ENCODE measurements at places on chromosomes 4 and X. TPM values are rescaled to one million over a fixed set of nuclear protein-coding genes. Genes with fewer than 3 reads are reported as not detected.

DNA sequence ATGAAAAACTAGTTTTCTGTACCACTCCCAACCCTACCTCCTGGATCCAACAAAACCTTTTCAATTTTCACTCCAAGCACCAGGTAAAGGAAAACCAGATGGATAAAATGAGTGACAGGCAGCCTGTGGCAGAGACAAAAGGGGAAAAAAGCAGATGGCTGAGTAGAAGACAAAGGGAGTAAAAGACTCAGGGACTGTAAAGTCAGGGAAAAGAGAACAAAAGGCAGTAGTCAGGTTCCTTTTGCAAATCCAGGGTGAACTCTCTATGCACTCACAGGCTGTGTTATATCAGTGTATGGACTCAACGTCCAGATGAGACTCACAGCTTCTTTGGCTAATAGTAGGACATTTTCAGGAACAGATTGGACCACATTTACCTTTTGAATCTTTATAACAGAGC lies 54.2 kb downstream of the QRFPR start:
- no peak for DNase-seq

- DNase-seq: no peak
Observed at GRCh38 chr4:39446842-39447573, 11.7 kb downstream of the RPL9 start.

DNA sequence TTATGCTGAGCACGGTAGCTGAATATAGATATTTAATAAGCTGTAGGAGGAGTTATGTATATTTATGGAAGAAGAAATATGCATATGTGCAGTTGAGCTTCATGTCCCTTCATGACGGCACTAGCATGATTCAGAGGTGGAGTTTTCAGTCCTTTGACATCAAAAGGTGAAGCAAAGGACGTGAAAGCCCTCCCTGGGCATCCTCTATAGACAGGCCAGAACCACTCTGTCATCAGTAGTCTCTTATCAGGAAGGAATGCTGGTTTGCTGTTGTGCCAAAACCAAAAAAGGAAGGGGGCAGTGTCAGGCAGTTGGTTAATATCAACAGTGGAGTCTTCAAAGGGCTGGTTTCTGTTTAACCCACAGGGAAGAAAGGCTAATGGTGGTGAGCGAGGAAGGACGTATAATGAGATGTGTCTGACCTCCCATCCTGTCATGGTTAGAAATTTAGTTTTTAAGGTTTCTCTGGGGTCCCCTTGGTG lies 23.5 kb upstream of the IL2 start:
- DNase-seq: no peak

GRCh38 chr4:117660668-117661067 lies 373.6 kb upstream of the NDST3 start:
- DNase-seq: no peak

GRCh38 chr4:110411574-110412011 lies 64.4 kb upstream of the ENPEP start:
- no peak for DNase-seq

DNA sequence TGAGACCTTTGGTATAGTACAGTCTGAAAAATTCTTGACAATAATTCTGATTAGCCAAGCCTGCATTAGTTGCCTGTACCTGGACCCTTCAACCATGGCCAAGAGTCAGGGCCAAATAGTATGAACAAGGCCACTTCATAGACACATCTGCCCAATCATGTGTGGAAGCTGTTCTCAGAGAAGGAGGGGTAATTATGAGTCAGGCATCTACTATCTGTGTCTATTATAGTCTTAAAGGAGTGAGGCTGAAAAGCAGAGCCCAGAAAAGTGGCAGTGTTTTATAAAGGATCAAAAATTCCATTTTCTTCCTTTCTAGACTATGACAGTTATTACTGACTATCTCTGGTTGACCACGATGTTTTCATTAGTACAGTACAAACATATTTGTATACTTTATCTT lies 5.0 kb upstream of the ADGRL3 start:
- no peak for DNase-seq

DNA sequence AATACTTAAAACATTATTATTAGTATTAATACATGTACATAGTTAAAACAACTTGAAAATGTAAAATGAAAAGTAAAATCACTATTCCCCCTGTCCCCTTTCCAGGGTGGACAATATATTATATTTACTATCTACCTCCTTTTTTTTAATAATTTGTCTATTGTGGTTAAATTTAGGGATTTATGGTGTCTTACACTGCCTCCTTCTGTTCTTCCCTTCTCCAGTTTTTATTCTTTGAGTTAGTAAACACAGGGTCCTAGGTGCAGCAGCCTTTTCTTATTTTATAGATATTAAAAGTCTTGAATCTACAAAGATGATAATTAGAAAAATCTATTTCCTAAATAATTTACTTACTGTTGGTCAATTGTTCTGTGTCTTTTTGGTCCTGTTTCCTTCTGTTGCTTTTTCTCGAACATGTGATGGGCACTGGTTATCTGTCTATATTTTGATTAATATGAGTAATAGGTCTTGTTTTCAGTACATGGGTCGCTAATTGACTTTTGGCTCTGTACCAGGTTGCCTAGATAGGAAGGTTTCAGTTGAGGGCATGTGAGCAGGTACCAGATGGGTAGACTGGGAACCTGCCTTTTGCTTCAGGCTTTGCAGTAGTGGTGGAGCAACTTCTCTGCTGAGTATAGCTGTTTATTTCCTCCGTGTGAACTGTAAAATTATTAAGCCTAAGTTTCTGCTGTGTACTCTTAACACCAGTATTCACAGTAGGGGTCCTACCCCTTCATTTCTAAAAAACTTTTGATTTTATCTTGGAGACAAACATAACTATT lies 1.1 kb downstream of the NUDT9 start:
- DNase-seq: no peak

DNA sequence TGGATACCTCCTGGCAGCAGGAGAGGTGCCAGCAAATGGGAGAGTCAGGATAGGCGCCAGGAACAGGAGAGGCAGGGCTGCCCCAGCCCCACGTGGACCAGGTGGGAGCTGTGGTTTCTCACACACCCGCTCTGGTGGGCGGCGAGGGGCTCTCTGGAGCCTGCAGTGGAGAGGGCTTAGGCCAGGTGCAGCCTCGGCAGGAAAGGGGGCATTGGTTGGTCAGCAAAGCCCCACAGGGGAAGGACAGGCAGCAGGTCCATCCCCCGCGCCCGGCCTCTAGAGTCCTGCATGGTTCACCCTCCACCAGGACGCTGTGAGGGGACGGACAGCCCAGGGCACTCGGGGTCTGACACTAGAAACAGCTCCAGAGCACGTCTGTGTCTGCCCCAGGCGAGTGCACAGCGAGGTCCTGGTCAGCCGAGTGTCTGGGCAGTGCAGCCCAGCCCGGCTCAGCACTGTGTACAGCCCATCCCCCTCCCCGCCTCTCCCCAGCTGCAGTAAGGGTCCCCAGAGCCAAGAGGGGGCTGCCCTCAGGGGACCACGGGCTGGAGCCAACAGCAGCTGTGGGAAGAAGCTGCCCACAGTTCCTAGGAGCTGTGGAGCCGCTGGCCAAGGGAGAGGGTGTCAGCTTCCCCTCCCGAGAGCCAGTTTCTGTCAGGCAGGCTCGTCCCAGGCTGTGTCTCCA lies 8.2 kb downstream of the ATP5ME start:
- no peak for DNase-seq

- DNase-seq: no peak
Observed at GRCh38 chrX:135328421-135329005, 19.2 kb downstream of the ETDC start.

DNA sequence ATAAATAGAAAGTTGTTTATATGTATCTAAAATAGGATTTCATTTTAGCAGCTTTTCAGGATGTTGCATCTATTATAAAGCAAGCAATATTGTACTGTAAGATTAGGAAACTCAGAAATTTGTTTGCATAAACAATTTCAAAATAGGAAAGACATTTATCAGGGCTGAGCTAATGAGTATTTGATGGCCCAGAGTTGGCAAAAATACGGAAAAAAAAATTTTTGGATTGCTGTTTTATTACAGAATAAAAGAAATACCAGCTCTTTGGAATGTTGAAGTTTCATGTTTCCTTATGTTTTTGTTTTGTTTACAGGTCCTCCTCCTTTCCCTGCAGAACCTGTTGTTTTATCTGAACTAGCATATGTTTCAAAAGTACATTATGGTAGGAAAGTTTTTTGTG lies 14.5 kb downstream of the ADAD1 start:
- DNase-seq: no peak

GRCh38 chr4:127084666-127085065 lies 548.1 kb upstream of the INTU start:
- DNase-seq: no peak

DNA sequence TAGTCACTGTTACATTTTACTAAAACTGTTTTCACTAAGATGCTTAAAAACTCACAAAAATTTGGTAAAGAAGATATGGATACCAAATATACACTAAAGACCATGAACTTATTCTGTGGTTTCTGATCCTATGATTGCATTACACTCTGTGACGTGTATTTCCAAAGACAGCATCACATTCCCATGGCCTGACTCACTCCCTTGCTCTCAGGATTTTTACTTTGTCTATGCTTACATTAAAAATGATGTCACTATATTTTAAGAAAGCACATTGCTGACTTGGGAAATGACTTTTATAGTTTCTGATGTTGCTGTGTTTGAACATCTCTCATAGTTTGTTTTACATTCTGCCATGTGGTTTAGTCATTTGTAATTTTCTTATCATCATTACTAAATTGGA lies 327.9 kb upstream of the MAGEB18 start:
- no peak for DNase-seq

DNA sequence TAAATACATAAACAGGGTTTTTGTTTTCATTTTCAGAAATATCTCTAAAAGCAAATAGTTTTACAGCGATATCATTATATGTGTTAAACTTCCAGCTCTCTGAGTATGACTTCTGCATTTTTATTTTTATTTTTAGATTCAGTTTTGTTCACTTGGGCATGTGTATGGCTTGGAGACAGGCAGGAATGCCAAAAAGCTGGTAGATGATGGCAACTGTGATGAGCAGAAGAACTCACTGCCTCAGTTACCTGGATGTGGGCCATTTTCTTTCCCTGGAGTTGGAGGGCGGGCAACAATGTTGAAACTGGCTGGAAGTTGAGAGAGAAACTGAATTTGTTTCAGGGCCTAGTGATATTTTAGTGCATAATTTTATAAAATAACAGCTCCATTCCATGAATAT lies 266.4 kb downstream of the ARHGAP24 start:
- no peak for DNase-seq

DNA sequence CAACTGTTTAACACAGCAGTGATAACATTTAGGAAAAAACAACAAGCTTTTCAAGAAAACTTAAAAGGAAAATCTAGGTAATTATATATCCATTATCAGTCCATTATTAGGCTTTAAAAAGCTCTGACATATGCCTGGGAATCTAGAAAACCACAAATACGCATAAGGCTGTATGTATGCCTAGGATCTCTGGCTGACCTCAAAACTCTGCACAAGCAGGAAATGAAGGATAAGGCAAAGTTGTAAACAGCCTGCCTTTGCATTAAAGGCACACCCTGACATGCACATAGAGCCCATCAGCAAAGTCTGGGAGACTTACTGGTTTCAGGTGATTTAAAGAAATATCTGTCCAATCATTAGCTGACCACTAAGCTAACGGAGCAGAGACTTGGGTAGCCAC lies 14.0 kb downstream of the TIMP1 start:
- no peak for DNase-seq

- DNase-seq: peak; percentile 1
Observed at GRCh38 chrX:147803948-147804347, 107.8 kb upstream of the FMR1 start.

The PASD1 gene
- polyA plus RNA-seq: not detected

The OTUD5 gene
- 66.9 TPM for polyA plus RNA-seq

The ASB5 gene
- polyA plus RNA-seq: 0.15 TPM

The CRMP1 gene
- 48.2 TPM for polyA plus RNA-seq

The SSX3 gene
- not detected for polyA plus RNA-seq

The ADAMTS3 gene
- 9.8 TPM for polyA plus RNA-seq

The PDLIM3 gene
- 4.6 TPM for polyA plus RNA-seq

The LETM1 gene
- 19.8 TPM for polyA plus RNA-seq

All from right renal cortex interstitium (tissue), 3 donors.